Activated T-helper 2 cell treated with anti-CD3 and anti-CD28 coated beads, Interferon-gamma antibody, Interleukin-2, Interleukin-4, amounts not matched to agents 10 μg/mL and 5 μg/mL and 100 μg/mL, durations not matched to agents 14 hours and 24 hours and 36 hours (primary cell): ENCODE measurements at places on chromosomes 7 and 10. TPM values are rescaled to one million over a fixed set of nuclear protein-coding genes. Genes with fewer than 3 reads are reported as not detected.

Gene SYNPO2L
- total RNA-seq = 0.05 TPM in 1 of 2 replicates, not detected in the other

Gene RGS10
- 101 and 112 TPM in 2 replicates for total RNA-seq

- H3K36me3 ChIP-seq = no peaks in the 10 kb centered on the region
- H3K27ac ChIP-seq = no peak overlapping the region
Observed at GRCh38 chr10:58932126-58932525, 244.3 kb upstream of the PHYHIPL start.

GRCh38 chr7:105980645-105981396 is 17.8 kb downstream of the CDHR3 start:
- no peaks in the 10 kb centered on the region for H3K36me3 ChIP-seq
- H3K27me3 ChIP-seq = peaks cover 30% of the 10 kb centered on the region
- DNase-seq = no peak
- no peaks in the 10 kb centered on the region for H3K4me1 ChIP-seq

- no peaks in the 10 kb centered on the region for H3K27me3 ChIP-seq
- no peak for DNase-seq
- no peak overlapping the region for H3K27ac ChIP-seq
- H3K36me3 ChIP-seq = no peaks in the 10 kb centered on the region
Observed at GRCh38 chr7:10767771-10768170, 205.9 kb upstream of the PHF14 start.

GRCh38 chr7:137870684-137871083 is 23.9 kb upstream of the DGKI start:
- no peaks in the 10 kb centered on the region for H3K27me3 ChIP-seq
- no peak overlapping the region for H3K4me3 ChIP-seq
- H3K27ac ChIP-seq = peak overlapping the region; percentile 57
- peaks cover 21% of the 10 kb centered on the region for H3K4me1 ChIP-seq

Gene ATRNL1
- total RNA-seq = 0.50 and 0.87 TPM in 2 replicates

DNA sequence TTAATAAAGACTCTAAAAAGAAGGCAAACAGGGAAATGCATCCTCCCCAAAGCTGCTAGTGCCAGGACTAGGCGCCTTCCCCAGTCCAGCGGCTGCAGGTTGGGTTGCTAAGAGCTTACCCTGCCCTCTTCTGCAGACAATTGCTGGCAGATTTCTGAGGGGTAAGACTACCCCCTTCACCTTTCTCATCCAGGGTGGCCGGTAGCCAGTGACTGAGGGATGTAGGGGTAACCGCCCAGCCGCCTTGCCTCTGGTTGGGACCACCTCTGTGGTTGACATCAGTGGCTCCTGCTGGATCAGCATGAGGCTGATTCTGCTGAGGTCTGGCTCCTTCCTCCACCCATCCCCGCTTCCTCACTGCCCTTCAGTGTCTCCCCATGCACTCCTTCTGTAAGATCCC is 71.2 kb downstream of the ADCYAP1R1 start:
- no peak overlapping the region for H3K27ac ChIP-seq
- H3K4me3 ChIP-seq = no peak overlapping the region
- H3K27me3 ChIP-seq = peaks cover 2% of the 10 kb centered on the region
- DNase-seq = no peak
- H3K4me1 ChIP-seq = no peaks in the 10 kb centered on the region

Gene RARRES2
- total RNA-seq = not detected in 2 replicates

DNA sequence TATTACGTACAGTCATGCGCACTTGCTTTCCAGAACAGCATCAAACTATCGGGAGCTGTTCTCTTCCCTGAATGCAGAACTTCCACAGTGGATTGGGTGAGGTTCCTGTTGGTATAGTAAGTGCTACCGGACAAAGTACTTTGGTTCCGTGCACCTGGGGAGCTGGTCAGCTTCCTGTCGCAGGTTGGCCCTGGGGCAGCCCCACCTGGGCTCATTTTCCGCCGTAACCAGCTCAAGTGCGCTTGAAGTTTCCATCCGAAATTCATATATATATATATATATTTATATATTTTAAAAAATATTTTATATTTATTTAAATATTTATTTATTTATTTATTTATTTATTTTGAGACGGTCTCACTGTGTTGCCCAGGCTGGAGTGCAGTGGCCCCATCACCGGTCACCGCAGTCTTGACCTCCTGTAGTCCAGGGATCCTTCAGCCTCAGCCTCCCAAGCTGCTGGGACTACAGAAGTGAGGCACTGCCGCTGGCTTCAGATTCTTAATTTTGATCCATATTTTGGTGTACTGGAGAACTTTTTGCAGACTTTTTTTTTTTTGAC is 6.5 kb downstream of the SCART1 start:
- peaks cover 7% of the 10 kb centered on the region for H3K27me3 ChIP-seq
- no peak for DNase-seq
- H3K36me3 ChIP-seq = no peaks in the 10 kb centered on the region
- H3K4me3 ChIP-seq = no peak overlapping the region
- H3K27ac ChIP-seq = no peak overlapping the region

Gene WDFY4
- total RNA-seq = 0.18 and 0.21 TPM in 2 replicates

DNA sequence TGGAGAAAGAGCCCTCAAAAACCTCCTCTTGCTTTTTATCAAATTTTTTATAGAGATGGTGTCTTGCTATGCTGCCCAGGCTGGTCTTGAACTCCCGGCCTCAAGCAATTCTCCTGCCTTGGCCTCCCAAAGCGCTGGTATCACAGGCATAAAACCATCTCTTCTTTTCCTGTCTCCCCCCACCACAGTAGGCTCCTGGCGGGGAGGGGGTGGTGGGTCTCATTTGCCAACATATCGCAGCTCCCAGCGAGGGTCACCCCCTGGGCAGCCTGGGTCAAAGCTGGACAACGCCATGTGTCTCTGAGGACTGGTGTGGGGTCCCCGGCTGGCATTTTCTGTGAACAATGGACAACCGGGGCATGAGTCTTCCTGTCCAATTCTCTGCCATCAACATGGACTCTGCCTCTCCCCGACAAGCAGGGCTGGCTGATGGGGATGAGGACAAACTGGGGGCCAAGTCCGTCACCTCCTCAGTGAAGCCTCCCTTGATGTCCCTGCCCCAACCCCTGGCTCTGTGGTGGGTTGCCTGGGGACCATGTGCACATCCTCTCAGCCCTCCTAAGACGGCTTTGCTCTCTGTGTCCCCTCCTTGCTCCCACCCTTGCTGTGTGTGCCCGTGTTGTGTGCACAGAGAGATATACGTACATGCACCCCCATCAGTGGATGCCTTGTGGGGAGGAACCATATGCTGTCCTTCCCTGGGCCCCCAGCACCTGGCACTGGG is 86.4 kb upstream of the GNA12 start:
- peaks cover 2% of the 10 kb centered on the region for H3K4me1 ChIP-seq
- no peak overlapping the region for H3K4me3 ChIP-seq
- no peak for DNase-seq
- no peaks in the 10 kb centered on the region for H3K27me3 ChIP-seq

DNA sequence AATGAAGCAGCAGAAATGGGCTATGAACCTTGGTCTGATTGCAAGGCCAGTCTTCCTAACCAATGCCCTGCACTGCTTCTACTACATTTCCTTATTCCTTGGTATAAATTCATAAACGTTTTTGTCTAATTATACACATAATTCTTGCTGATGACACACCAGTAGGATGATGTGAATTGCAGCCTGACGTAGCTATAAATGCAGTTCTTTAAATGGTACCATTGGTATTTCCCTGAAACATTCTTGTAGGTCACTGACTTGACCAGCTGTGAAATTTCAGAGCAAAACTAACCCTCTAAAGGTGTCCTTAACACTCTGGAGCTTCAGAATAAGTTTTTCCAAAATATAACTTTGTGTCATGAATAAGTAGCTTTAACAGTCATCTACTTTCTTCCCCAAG is 50.8 kb downstream of the IFIT5 start:
- H3K4me1 ChIP-seq = peaks cover under 1% of the 10 kb centered on the region
- peaks cover 14% of the 10 kb centered on the region for H3K27me3 ChIP-seq
- no peak for DNase-seq
- H3K36me3 ChIP-seq = no peaks in the 10 kb centered on the region
